ENCODE measurements at places on chromosomes 6 and 20. TPM values are rescaled to one million over a fixed set of nuclear protein-coding genes. Genes with fewer than 3 reads are reported as not detected.

The C6orf52 gene
- 1.7 TPM for total RNA-seq

The SPDEF gene
- total RNA-seq, result 2.7 TPM

The SMOC2 gene
- not detected for total RNA-seq

The STMND1 gene
- total RNA-seq, result not detected

The HLA-DQA2 gene
- not detected for total RNA-seq

The CCM2L gene
- 0.42 TPM for total RNA-seq

The GTF2H4 gene
- total RNA-seq, result 16.3 TPM

The AGER gene
- total RNA-seq, result 1.7 TPM

The MYL9 gene
- 19.1 TPM for total RNA-seq

The SIRPB2 gene
- total RNA-seq, result not detected

The SAMD10 gene
- not detected for total RNA-seq

The RSPO4 gene
- not detected for total RNA-seq

The DSTN gene
- total RNA-seq, result 668 TPM

The ZBTB46 gene
- 0.59 TPM for total RNA-seq

The GGTLC1 gene
- total RNA-seq, result not detected

The CST8 gene
- total RNA-seq, result not detected

The HRH3 gene
- total RNA-seq, result not detected
